C1 segment of cervical spinal cord (tissue), 14 donors: ENCODE measurements at places on chromosomes 5 and 9.

DNA sequence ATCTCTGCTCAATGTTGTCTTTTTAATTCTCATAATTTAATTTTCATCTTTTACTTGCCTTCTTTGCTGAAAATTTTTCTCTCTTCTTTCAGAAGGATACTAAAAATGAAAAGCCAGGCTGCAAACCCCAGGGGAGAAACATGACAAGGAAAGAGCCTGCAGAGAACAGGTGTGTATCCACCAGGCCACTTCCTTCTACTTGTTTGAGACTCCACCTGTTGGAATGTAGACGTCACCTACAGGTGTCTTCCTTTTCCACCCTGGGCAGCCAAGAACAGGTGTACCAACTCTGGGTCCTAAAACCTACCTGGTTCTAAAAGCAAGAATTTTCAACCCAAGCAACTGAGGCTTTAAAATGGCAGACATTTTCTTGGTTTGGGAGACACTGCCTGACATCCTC lies 166.8 kb downstream of the ATP10B start:
- DNase-seq: no peak

DNA sequence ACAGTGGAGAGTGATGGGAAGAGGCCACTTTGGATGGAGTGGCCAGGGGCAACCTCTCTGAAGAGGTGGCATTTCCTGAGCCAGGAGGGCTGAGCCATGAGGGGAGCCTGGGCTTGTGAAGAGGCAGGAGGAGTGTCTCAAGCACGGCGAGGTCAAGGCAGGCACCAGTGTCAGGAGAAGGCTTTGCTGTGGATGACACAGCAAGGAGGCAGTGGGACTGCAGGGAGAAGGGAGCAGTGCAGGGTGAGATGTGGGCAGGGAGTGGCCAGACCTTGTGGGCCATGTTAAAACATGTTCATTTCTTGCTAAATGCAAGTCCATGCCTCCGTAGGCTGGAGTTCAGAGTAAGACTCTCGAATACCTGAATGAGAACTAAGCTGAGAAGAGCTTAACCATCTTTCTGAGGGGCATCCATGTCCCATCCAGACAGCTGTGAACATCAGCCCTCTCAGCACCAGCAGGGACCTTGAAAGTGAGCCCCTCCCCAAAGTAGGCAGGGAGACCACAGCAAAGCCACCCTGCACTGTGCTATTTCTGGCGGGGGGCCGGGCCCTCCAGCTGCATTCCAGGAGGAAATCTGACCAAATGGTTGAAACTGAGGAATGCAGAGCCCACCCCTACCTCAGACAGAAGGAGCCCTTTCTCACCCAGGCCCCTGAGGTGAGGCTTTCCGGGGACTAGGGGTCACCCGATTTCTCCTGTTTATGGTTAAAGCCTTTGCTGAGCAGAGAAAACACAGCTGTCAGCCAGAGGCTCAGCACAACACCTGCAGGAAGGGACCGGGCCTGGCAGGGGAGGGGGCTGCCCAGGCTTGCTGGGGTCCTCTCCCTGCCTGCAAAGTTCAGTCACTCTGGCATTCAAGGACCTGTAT lies 16.1 kb upstream of the ARSI start:
- DNase-seq: no peak

DNA sequence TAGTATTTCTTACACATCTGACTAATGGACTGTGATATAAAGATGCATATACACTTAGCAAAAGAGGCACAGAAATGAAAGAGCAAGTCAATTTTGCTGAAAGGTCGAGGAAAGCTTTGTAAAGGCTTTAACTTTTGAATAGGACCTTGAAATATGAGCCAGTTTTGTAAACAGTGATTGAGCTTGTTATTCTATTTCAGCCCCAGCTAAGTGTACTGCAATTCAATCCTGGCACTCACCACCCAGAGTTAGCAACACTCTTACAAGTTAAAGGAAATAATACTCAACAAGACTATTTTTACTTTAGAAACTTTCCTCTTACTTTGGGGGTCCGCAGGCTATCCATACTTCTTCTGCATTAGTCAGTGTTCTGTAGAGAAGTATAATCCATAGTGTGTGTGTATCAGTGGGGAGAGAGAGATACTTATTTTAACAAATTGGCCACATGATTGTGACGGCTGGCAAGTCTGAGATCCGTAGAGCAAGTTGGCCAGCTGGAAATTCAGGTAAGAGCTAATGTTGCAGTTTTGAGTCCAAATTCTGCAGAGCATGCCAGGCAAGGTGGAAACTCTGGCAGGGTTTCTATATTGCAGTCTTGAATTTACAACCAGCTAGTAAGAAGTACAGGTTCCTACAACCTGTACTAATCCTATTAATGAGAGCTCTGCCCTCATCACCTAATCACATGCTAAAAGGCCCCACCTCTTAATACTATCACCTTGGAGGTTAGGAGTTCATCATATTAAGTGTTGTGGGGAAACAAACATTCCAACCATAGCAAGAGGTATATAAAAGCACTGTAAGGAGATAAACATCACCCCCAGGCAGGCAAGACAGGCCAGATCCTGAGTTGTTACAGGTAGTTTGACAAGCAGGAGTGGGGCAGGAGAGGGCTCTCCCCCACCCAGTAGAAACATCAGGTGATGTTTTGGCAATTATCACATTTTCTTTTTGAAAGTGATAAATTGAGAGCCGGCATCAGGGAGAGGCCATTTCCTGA lies 33.6 kb downstream of the IL7R start:
- DNase-seq: no peak

GRCh38 chr5:39946356-39947045 lies 521.7 kb upstream of the DAB2 start:
- DNase-seq: no peak

DNA sequence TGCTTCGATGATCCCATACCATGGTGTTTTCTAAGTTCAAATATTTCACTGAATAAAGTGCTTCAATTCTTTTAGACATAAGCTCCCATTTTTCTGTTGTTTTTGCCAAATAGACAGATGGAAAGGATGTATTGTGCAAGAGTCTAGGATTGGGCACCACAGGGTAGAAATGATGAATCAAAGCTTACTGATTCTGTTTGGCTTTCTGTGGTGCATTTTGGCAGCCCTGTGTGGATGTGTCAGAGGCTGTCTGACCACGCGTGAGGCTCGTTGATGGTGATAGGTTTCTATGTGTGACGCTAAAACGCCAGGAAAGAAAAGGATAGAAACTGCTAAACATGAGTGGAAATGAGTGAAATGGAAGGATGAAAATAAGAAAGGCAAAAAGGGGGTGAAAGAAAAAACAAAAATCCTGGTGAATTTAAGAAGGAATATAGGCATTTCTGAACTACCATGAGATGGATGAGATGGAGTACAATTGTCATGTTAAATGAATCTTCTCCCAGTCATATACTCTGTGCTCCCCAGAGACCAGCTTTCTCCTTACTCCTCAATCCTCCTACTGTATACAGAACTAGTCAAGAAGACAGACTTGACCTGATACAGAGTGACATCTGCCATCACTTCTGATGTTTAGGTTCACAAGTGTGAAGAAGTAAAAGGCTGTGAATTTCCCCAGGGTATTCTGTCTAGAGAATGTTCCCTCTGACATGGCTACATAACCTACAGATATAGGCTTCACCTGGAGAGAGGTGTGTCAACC lies 54.4 kb downstream of the ANKH start:
- no peak for DNase-seq

DNA sequence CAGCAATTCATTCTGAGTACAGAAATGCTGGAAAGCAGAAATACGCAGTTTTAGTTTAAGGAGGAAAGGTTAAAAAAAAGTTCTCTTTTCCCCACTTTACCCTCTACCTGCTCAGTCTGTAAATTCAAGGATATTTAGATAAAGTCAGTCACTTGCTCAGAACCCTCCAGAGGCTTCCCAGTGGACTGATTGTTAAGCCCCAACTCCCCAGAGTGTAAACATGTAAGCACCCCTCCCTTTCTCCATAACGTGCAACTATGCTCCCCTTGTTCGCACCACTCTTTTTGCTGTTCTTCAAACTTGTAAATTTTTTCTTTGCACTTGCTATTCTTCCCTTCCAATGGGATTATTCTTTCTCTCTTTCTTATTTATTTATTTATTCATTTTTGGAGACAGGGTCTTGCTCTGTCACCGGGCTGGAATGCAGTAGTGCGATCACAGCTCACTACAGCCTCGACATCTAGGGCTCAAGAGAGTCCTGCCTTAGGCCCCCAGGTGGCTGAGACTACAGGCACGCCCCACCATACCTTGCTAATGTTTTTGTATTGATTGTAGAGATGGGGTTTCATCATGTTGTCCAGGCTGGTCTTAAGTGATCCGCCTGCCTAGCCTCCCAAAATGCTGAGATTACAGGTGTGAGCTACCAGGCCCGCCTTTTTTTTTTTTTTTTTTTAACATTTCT lies 32.5 kb upstream of the ERBIN start:
- no peak for DNase-seq

- no peak for DNase-seq
These were observed 1.5 kb downstream of the LCN10 start for GRCh38 chr9:136740971-136741882.

DNA sequence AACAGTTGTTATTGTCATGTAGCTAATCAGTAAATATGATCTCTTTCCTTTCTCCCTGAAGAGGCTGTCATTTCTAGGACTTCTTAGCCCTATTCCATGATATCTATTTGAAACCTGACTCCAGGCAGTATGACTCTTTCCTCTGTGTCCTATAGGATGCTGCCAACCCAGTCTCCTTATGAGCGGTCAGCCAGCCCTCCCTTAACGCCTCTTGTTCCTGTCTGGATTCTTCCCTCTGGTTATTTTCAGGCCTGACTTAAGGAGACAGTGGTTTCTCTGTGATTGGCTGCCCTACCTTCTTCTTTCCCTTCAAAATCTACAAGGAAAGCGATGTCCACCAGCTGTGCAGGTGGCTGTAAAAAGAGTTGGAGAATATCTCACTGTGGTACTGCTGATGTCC lies 19.4 kb upstream of the C5orf63 start:
- no peak for DNase-seq

DNA sequence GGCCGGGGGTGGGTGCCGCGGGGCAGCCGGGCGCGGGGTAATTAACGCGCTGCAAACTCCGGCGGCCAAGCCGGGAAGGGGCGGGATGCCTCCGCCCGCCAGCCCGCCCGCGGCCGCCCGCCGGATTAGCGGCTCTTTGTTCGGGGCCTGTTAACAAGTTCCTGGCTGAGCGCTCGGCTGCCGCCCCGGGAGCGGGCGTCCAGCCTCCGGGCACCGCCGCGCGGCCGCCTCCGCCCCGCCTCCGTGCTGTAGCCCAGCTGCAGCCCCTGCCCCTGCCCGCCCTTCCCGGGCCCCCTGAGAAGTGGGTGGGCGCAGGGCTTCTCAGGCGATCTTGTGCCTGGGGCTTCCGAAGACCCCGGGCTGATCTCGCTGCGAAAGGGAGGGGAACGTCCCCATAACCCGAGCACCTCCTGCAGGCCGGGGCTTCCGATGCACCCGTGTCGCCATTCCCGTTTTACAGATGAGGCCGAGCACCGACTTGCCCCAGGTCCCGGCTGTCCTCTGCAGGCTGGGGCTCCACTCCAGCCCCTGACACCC lies 7.5 kb downstream of the UNC5A start:
- DNase-seq: no peak

DNA sequence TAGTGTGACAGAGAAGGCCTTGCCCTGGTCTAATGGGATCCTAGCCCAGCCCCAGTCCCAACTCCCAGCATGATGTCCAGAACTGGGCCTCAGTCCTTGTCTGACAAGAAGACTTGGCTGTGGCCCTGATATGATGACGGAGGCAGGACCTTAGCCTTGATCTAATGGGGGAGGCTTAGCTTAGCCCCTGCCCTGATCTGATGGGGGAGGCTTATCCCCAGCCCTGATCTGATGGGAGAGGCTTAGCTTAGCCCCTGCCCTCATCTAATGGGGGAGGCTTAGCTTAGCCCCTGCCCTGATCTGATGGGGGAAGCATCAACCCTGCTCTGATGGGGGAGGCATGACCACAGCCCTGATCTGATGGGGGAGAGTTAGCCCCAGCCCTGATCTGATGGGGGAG lies 3.7 kb downstream of the PKN3 start:
- no peak for DNase-seq
